ENCODE measurements at places on chromosomes 6 and 20. TPM values are rescaled to one million over a fixed set of nuclear protein-coding genes. Genes with fewer than 3 reads are reported as not detected.

CRYBG1 gene
- total RNA-seq, result 0.61 TPM

UNC5CL gene
- total RNA-seq, result 0.57 TPM

GHRH gene
- total RNA-seq, result not detected

GNAS-AS1 gene
- not detected for total RNA-seq

OTOR gene
- not detected for total RNA-seq

ZC3H12D gene
- 0.07 TPM for total RNA-seq

PPP1R14C gene
- 0.78 TPM for total RNA-seq

ARID1B gene
- 15.7 TPM for total RNA-seq

RXRB gene
- 18.4 TPM for total RNA-seq

MAPK14 gene
- 25.2 TPM for total RNA-seq

C20orf144 gene
- 0.13 TPM for total RNA-seq

MLIP gene
- total RNA-seq, result not detected

ACTL10 gene
- total RNA-seq, result not detected

PREX1 gene
- 12.1 TPM for total RNA-seq

IL17F gene
- not detected for total RNA-seq

FRK gene
- 1.5 TPM for total RNA-seq

CDH26 gene
- 0.10 TPM for total RNA-seq

SEL1L2 gene
- total RNA-seq, result not detected

TAP1 gene
- 29.1 TPM for total RNA-seq

IP6K3 gene
- not detected for total RNA-seq

LINC00237 gene
- not detected for total RNA-seq

RSPO4 gene
- total RNA-seq, result not detected

CLIC5 gene
- total RNA-seq, result not detected

SPATS1 gene
- total RNA-seq, result not detected

GPR6 gene
- total RNA-seq, result not detected

SCUBE3 gene
- total RNA-seq, result 0.05 TPM

LCA5 gene
- 0.26 TPM for total RNA-seq

EFCAB8 gene
- not detected for total RNA-seq

CD109 gene
- total RNA-seq, result 36.4 TPM

PTK6 gene
- 2.7 TPM for total RNA-seq

MAS1 gene
- not detected for total RNA-seq

AAR2 gene
- total RNA-seq, result 41.0 TPM

NOX3 gene
- total RNA-seq, result not detected

SLC22A3 gene
- 37.0 TPM for total RNA-seq

CABLES2 gene
- 4.0 TPM for total RNA-seq

TNFRSF21 gene
- total RNA-seq, result 34.3 TPM
